ENCODE measurements at places on chromosomes 16 and 17.

- no peaks in the 10 kb centered on the region for H3K36me3 ChIP-seq
- H3K4me3 ChIP-seq, result no peak overlapping the region
- ATAC-seq, result no peak
- H3K4me1 ChIP-seq, result no peaks in the 10 kb centered on the region
- peaks cover 19% of the 10 kb centered on the region for H3K27me3 ChIP-seq
- no peak overlapping the region for H3K27ac ChIP-seq
These were observed 97.9 kb upstream of the IRX6 start for GRCh38 chr16:55225972-55226542.

DNA sequence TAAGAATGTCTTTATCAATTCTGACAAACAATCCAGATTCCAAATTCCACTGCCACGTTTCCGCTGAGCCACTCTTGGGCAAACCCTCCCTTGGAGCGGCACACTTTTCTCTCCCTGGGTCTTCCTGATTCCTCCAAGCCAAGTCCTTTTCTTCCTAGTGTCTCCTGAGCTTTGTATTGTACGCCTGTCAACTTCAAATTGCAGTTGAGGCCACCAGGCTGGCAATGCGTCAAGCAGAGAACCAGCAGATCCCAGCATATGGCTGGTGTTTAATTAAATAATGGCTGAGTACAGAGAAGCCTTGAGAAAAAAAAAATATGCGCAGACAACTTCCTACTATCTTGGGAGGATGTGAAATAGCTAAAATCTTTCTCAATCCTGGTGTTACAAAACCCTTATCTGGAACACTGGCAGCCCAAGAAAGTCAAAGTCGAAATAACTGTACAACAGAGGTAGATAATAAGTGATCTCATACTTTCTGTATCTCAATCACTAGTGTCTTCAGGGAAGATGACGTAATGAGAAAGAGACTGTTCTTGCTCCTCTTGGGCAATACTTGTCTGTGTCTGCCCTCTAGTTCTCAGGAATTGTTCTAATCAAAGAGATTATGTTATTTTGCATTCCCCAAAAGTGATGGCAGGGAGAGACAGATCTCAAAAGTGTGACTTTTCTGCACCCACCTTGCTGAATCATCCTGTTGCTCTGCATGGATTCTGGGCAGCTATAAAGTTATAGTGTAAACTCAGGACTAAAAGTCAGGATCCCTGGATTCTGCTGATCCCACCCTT, 15.0 kb downstream of the SMIM36 start:
- peak; percentile 90 for ATAC-seq
- no peaks in the 10 kb centered on the region for H3K36me3 ChIP-seq
- H3K4me3 ChIP-seq, result no peak overlapping the region
- no peaks in the 10 kb centered on the region for H3K27me3 ChIP-seq
- H3K4me1 ChIP-seq, result no peaks in the 10 kb centered on the region

- no peaks in the 10 kb centered on the region for H3K36me3 ChIP-seq
- ATAC-seq, result no peak
- no peak overlapping the region for H3K27ac ChIP-seq
- peaks cover 9% of the 10 kb centered on the region for H3K4me1 ChIP-seq
These were observed 738.8 kb downstream of the WWOX start for GRCh38 chr16:78838276-78838675.

- no peaks in the 10 kb centered on the region for H3K4me1 ChIP-seq
- peaks cover 3% of the 10 kb centered on the region for H3K27me3 ChIP-seq
- ATAC-seq, result no peak
- H3K4me3 ChIP-seq, result no peak overlapping the region
These were observed 5.3 kb upstream of the HAS3 start for GRCh38 chr16:69100071-69100691.

- H3K27me3 ChIP-seq, result peaks cover 5% of the 10 kb centered on the region
- no peak overlapping the region for H3K27ac ChIP-seq
- ATAC-seq, result no peak
- H3K4me1 ChIP-seq, result no peaks in the 10 kb centered on the region
- no peaks in the 10 kb centered on the region for H3K36me3 ChIP-seq
These were observed 460.6 kb downstream of the KCNJ2 start for GRCh38 chr17:70629902-70630301.

DNA sequence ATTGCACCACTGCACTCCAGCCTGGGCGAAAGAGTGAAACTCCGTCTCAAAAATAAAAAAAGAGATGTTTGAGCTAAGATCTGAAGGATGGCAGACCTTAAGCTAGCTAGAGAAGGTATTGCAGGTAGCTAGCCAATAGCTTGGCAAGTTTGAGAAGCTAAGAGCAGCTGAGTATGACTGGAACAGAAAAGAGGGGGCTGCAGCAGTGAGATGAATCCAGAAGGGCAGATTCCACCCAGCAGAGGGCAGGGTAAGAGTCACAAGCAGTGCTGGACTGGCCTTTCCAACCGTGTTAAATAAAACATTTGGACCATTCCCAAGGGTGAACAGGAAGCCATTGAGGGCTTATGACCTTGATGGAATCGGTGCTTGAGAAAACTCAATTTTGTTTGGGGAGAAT, 5.7 kb upstream of the PHAF1 start:
- H3K4me3 ChIP-seq, result no peak overlapping the region
- H3K4me1 ChIP-seq, result peaks cover 4% of the 10 kb centered on the region
- no peak for ATAC-seq
- H3K27ac ChIP-seq, result no peak overlapping the region

- H3K36me3 ChIP-seq, result no peaks in the 10 kb centered on the region
- no peaks in the 10 kb centered on the region for H3K27me3 ChIP-seq
- peaks cover 4% of the 10 kb centered on the region for H3K4me1 ChIP-seq
- H3K27ac ChIP-seq, result no peak overlapping the region
- peak; percentile 77 for ATAC-seq
These were observed 106.9 kb upstream of the SIAH1 start for GRCh38 chr16:48492133-48492532.

DNA sequence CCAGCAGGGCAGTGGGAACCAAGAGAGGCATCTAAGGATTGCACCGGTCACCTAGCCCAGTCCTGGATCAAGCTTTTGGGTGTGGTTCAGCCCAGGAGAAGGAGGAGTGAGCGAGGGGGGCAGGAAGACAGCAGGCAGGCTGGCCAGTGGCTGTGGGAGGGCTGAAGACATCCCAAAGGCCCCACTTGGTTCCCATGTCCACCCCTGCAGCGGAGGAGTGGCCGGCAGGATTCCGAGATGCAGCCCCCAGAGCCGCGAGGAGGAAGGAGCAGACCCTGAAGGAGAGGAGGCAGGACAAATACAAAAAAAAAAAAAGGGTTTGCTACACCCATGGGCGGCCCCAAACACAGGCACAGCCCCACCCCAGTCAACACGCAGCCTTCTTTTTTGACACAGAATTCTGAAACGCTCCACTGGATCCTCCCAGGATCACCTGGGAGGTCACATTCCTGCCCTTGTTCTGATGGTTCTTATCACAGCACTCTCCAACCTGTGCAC, 1.1 kb upstream of the SLC47A2 start:
- no peak overlapping the region for H3K4me3 ChIP-seq
- peaks cover 5% of the 10 kb centered on the region for H3K4me1 ChIP-seq
- no peak for ATAC-seq
- no peak overlapping the region for H3K27ac ChIP-seq

DNA sequence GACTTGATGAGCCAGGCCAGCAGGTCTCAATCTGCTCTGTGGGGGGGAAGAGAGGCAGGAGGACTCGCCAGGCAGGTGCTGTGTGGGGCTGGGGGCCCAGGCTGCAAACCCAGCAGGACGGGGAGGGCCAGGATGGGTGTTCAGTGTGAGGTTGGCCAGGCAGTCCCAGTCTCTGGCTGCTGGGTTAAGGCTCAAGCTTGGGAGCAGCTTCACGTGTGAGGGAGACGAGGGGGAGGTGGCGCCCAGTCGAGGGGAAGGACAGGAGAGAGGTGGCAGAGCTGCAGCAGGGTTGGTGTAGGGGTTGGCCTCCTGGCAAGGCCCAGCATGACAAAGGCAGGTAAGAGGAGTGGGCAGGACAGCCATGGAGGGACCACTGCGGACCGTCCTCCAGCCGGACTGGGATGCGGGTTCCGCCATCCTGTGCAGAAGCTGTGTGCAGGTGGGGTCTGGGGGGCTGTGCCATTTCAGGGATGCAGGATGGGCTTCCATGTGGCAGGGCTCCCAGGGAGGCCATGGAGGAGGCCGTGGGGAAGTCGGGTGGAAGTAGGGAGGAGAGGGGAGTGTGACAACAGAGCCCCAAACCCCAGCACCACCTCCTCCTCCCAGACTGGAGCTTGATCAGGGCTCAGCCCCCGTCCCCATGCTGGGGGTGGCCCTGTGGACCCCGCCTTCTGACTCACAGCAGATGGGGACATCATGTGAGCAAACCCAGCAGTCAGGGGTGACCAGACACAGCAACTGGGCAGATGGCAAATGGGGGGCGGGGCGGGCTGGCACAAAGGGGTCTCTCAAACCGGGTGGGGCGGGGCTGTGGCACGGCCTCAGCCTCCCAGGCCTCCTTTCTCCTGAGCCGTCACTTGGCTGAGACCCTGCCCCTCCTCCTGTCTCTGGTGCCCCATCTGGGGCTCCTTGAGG, 2.8 kb downstream of the ADGRG1 start:
- H3K4me1 ChIP-seq, result peaks cover 11% of the 10 kb centered on the region
- no peak for ATAC-seq
- peaks cover 75% of the 10 kb centered on the region for H3K27me3 ChIP-seq

DNA sequence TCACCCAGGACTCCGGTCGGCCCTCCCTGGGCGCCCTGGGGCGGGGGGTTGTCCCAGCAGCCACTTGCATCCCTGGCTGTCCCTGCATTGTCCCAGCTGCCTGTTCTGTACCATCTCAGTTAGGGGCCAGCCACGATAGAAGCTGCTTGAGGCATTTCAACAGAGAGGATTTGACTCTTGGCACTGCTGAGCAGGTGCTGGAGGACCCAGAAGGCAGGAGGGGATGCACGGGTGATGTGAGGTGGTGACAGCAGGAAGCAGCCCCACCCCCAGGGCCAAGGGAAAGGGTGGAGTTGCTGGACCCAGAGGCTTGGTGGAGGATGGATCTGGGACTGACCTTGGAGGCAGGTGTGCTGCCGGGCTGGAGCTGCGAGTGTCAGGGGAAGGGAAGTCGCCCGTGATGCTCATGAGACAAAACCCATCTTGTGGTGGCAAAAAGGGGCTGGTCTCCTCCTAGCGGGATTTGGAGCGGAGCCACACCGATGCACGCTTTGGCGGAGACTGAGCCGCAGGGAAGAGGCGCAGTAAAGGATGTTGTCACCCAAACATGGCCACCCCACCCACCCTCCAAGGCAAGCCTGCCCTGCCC, 188.0 kb upstream of the GSE1 start:
- no peaks in the 10 kb centered on the region for H3K27me3 ChIP-seq
- H3K36me3 ChIP-seq, result no peaks in the 10 kb centered on the region
- no peaks in the 10 kb centered on the region for H3K4me1 ChIP-seq
- no peak for ATAC-seq
- H3K27ac ChIP-seq, result no peak overlapping the region

DNA sequence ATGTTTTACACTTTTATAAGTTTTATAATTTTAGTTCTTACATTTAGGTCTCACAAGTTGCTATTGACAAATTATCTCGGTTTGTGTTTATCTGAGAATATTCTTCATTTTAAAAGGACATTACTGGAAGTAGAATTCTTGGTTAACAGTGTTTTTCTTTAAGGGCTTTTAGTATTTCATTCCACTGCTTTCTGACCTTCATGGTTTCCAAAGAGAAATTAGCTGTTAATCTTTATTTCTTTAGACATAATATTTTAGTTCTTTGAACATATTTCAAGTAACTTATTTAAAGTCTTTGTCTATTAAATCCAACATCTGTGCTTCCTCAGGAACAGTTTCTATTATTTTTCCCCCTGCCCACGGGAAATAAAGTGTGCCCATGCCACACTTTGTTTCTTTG, 240.1 kb upstream of the AXIN2 start:
- no peak for ATAC-seq
- H3K4me1 ChIP-seq, result no peaks in the 10 kb centered on the region
- H3K36me3 ChIP-seq, result no peaks in the 10 kb centered on the region

DNA sequence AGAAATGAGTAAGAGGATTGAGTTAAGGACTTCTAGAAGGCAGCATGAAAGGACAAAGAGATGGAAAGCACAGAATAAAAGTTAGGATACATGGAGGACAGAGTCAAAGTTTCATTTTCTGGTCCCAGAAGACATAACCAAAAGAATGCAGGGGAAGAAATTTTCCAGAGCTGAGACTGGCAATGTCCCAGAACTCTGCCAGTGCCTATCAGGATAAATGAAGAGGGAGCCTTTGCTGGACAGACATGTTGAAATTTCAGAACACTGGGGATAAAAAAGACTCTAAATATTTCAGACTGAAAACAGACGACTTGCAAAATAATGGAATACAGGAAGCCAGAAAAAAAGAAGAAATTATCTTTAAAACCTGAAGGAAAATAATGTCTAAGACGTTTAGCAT, 55.7 kb downstream of the NT5M start:
- H3K27me3 ChIP-seq, result peaks cover 31% of the 10 kb centered on the region
- H3K4me1 ChIP-seq, result no peaks in the 10 kb centered on the region
- H3K4me3 ChIP-seq, result no peak overlapping the region
- no peaks in the 10 kb centered on the region for H3K36me3 ChIP-seq
- no peak for ATAC-seq

- H3K27ac ChIP-seq, result no peak within 1 kb of the TSS
- H3K27me3 ChIP-seq, result peaks cover 38% of the 10 kb centered on the region
- peaks cover 14% of the 10 kb centered on the region for H3K4me1 ChIP-seq
- H3K4me3 ChIP-seq, result no peak within 1 kb of the TSS
These were observed at the start of gene C16orf92 for GRCh38 chr16:30022887-30023286. TSS of gene C16orf92 (plus strand) at chr16:30023198. CDS start at chr16:30023341, 143 bp downstream.

DNA sequence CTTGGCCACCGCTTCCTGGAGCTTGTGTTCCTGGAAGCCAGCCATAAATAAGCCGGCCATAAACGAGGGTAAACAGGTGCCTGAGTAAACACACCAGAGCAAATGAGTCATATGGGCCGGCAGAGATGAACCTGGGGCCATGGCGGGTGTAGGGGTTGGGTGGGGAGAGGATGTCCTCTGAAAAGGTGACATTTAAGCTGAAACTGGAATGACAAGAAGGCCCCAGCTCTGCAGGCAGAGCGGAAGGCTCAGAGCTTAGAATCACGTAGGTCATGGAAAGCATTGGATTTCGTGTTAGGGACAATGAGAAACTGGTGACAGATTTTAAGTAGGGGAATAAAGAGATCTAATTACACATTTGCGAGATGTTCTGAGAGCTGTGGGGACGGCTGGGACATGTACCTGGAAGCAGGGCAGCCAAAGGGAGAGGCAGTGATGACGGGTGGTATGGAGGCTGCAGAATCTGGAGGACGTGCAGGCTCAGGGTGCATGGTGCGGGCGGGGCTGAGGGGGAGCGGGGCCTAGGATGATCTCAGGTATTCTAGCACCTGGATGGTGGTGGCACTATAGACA, 8.1 kb upstream of the DNASE1 start:
- H3K4me3 ChIP-seq, result no peak overlapping the region
- no peaks in the 10 kb centered on the region for H3K4me1 ChIP-seq

DNA sequence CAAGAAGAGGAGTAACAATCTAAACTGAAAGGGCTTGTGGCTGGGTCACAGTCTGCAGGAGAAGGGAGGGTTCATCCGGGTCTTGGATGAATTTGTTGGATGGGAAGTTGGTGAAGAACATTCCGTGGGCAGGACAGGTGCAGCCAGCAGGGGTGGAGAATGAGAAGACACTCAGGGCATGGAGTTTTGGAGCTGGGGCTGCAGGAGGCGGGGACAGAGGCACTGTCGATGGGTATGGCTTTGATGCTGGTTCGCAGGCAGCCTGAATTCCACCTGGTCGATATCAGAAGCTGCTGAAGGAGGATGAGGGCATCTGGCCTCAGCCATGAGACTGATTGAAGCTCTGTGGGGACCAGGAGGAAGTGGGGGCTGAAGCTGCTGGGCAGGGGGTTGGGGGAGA, 36.1 kb upstream of the CBFA2T3 start:
- H3K4me1 ChIP-seq, result no peaks in the 10 kb centered on the region
- no peak overlapping the region for H3K4me3 ChIP-seq
- H3K36me3 ChIP-seq, result no peaks in the 10 kb centered on the region
- no peak overlapping the region for H3K27ac ChIP-seq
